ENCODE measurements at places on chromosomes 2 and 18.
A peak's percentile ranks its signal among the peaks of the same experiment; 100 is the strongest.

GRCh38 chr2:65671670-65672242, 239.4 kb upstream of the SPRED2 start:
- DNase-seq, result no peak

- no peak for DNase-seq
These were observed 20.6 kb upstream of the UBE2E3 start for GRCh38 chr2:180959787-180960186.

DNA sequence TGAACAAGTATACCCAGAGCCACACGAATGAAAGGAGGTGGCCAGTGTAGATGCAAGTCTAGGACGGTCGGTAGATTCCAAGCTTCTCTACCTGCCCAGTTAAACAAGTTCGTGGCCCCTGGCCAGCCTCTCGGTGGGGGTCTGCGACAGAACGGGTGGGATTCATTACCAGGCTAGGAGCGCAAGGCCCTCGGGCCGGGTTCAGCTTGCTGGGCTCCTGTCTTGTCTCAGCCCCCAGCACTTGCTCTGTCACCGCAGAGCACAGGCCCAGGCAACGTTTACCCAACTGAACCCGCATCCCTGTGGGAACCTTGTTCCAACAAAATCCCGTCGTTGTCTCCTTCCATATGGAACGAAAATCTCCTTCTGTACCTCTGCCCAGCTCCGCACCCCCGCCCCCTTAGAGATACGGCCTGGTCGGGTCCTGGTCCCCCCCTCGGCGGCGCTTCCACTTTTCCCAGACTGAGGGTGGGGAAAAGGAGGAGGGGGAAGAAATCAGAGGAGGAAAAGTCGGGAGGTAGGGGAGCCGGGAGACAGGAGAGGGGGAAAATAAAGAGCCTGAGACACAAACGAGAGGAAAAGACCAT, 1.9 kb upstream of the EMX1 start:
- no peak for DNase-seq

DNA sequence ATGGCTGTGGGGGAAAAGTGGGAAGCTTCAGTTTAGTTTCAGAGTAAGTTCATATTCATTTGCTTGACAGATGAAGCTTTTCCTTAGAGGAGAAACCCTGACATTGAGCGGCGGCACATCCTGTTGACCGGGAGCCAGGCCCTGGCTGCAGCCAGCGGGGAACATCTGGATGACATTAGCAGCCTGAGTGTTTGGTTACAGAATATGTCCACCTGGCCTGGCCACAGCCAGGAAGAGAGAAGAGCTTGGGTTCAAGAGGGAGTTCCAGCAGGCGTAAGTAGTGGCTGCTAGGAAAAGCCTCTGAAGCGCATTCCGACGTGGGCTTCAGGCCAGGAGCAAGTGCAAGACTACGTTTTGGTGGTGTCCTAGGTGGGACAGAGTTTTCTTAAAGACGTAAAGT, 144.9 kb upstream of the MYCN start:
- DNase-seq, result no peak

- peak; percentile 86 for DNase-seq
These were observed 58.4 kb downstream of the PDE1A start for GRCh38 chr2:182368446-182368845.

GRCh38 chr18:53375621-53376020, 848.8 kb downstream of the MBD2 start:
- no peak for DNase-seq

DNA sequence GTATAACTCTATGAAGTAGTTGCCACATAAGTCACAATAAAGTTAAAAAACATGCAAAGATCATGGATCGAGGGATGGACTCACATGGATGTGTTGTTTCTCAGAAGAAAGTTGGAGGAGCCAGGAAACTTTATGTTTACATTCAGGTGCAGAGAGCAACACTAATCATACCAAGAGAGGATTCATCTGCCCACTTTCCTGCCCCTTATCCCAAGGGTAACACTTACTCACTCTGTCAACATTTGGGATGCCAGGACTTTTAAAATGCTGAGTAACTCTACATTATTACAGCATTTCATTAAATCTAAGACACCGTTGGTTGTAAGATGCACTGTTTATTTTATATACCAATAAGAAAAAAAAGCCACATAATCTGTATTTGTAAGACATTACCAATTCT, 170.4 kb downstream of the KCNE4 start:
- DNase-seq, result no peak
